ENCODE measurements at places on chromosomes 2 and 18.

- DNase-seq: no peak
Measured at GRCh38 chr2:205612636-205613035, 69.7 kb upstream of the NRP2 start.

DNA sequence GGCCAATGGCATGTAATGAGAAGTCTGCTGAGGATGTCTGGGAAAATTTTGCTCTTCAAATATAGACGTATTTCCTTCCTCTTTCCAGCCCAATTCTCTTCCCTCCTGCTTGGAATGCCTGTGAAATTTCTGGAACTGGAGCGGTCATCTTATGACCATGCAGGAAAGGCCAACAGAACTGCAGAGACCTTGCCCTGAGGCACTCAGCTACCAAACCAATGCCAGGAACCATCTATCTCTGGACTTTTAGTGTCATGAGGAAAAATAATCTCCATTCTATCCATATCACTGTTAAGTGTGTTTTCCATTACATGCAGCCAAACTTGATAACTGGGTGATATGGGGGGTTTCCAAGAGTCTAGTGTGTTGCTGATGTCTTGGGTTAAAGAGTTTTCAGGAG lies 363.7 kb downstream of the SLC4A3 start:
- no peak for DNase-seq

DNA sequence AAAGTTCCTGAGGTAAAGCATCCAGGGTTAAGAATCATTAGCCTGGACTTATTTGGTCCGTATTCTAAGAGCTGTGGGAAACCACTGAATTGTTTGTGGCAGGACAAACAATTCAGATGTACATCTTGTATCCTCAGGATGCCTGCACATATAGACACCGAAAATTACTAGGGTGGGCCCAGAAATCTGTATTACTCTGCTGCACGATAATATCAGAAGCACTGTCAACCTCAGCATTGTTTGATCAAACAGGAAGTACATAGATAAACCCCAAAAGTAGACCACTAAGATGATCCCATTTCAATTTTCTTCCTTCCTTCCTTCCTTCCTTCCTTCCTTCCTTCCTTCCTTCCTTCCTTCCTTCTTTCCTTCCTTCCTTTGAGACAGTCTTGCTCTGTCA lies 34.2 kb upstream of the SPRED2 start:
- DNase-seq: no peak

- peak; percentile 70 for DNase-seq
Measured at GRCh38 chr2:174827371-174828369, 63.4 kb upstream of the CHRNA1 start.

DNA sequence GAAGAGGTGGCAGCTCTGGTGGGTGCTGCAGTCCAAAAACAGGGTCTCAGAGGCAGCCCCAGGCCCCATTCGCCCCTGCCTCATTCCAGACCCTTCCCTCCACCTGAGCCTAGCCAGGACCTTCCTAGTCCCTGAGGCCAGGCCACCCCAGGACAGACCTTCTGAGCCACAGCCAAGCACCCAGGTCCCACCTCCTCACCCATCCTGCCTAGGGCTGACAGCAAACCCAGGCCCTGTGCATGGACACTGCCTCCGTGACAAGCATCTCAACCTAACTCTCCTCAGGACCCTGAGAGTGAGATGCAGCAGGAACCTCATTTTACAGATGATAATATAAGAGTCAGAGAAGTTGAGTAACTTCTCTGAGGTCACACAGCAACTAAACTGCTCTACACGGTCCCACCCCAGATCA lies 15.5 kb downstream of the ADRA2B start:
- no peak for DNase-seq
